GM10248 (cell line): ENCODE measurements at places on chromosomes 3 and 15.

DNA sequence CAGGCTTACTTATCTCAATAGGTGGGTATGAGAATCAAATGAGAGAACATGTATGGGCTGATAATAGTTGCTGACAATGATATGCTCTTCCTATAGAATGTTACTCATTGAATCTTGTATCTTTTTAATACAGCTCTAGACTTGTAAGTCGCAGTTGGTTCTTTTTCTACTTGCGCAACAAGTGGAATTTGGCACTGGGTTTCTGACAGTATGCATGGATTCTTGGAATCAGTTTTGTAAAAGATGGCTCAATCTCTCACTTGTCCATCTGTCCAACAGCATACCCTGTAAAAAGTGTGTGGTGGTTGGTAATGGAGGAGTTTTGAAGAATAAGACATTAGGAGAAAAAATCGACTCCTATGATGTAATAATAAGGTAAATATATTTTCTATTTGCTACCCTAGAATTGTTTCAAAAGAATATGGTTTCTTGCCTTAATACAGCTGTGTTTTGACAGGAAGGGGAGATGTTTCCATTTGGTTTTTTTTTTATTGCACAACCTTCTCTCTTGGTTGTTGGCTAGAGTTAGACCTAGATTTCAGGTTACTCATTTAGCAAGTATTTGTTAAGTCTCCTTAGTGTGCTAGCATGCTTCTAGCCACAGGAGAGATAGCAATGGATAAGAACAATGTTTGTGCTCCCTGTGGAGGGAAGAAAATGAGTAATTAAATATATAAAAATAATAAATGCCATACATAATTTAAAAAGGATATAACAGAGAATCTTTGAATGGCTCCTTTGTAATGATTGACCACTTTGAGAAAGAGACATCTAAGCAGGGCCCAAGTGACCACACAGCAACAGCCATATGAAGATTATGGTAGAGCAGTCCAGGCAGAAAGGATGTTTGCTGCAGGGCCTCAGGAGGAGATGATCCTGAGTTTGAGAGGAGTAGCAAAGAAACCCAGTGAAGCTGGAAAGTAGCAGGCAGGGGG lies 21.8 kb downstream of the ST3GAL6 start:
- DNase-seq: no peak

- no peak for DNase-seq
These were observed 336.8 kb upstream of the MCTP2 start for GRCh38 chr15:93894438-93895036.

GRCh38 chr15:26083457-26083856 lies 220.3 kb upstream of the ATP10A start:
- no peak for DNase-seq

DNA sequence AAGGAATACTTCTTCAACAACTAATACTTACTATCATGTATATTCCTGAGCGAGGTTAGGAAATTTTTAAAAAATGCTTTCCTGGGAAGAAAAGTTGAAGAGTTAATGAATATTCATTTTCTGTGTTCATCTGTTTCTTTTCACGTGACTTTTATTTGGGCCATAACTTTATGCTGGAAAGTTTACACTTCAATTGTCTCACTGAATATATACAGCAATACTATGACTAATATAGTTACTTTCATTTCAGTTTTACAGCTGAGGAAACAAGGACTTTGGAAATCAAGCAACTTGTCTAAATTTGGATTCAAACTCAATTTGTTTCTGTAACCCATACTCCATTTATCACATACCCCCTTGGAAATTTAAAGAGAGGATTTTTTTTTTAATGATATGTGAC lies 894.2 kb downstream of the ROBO1 start:
- DNase-seq: no peak

DNA sequence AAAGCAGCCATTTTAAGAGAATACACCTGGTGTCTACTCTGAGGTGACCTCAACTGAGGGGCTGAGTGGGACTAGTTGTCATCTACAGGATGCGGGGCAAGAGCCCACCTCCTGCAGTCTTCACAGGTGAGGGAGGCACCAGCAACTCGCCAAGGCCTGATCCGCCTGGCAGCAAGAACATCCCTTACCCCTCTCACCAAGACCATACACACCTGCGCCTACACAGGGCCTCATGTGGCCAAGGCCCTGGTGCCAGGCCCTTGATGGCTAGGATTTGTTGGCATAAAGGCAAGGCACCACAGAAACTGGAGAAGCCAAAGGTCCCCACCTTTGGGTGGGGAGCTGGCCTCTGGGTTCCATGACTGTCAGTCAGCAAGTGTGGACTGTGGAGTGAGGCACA lies 18.4 kb downstream of the ELP6 start:
- no peak for DNase-seq

DNA sequence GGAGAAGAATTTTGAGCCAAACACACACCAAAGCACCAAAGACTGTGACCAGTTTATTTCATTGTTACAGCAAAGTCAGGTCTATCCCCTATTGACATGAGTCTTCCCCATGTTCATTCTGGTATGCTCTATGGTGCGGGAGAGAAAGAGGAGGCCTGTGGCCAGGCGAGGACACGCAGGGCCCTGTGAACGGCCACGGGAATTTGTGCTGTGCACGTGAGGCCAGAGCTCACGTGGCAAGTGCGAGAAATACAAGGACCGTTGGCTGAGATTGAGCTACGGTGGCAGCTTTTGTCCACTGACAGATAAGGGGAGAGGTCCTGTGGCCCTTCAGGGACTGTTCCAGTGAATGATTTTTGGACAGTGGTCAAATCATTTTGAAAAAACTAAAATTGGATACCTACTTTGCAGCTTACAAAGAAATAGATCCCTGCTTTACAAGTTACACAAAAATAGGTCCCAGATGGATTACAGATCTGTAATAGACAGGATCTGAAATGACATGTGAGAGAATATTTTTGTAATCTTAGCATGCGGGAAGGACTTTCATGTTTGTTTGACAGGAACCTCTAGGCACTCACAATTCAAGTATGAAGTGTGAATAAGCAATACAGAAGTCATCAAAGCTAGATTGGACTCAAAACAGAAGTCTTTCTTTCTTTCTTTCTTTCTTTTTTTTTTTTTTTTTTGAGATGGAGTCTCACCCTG lies 9.2 kb downstream of the ZSCAN2 start:
- no peak for DNase-seq

DNA sequence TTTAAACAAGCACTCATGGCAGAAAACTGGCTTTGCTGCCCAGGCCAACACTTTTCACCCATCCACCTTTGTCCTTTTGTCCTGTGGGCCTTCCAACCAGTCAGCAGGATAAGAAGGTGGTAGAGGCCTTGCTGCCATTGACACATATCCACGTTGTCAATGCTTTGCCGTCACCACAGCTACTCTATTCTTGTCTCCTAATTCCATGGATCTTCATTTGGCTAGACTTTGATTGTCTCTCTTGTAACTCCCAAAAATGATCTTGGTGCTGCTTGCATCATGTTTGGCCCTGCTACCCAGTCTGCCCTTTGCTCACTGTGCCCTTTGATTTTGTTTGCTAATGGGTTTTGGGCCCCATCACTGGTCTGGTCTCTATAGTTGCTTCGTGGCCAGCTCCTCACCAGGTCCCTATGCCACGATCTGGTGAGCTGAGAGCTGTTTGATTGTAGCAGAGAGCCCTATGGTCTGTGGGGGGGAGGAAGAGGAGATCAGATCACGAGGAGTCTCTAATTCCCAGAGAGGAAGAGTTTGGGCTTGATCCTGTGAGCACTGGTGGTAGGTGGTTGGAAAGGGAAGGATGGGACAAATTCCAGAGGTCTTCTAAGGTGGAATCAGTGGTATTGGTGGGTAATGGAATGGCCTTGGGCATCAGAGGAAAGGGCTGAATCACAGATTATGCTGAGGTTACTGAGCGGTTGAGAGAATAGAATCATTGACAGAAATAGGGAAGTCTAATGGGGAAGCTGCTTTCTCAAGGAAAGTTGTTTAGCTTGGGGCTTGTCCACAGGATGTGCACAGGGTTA lies 40.3 kb downstream of the ABHD2 start:
- no peak for DNase-seq

- DNase-seq: no peak
These were observed 8.0 kb downstream of the MBNL1 start for GRCh38 chr3:152276681-152277080.

DNA sequence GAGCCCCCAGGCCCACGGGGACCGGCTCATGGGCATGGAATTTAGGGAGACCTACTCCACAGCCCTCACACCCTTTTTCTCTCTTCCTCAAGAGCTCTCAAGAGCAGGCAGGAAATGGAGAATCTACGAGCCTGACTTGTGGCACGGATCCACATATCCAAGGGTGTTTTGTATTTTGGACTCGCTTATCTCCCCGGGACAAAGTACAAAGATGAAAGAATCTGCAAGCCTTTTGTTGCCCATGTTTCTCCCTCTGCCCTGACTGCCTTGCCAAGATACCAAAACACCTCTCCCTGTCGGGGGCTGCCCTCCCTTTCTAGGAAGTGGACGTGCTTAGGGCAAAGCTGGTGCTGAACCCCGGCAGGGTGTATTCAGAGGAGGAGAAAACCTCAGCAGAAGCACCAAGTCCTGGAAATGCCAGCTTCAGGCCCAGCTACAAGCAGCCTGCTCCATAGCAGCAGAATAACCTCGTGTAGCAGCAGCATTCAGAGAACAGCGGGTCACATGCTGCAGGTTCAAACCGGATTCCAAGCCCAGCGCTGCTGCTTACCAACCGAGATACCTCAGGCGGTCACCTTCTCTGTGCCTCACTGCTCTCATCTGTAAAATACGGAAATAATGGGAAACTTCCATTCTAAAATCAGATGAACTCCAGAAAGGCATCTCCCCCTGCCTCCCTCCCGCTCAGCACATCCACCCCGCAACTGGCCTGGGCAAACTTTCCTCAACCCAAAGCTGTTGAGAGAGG lies 35.2 kb downstream of the DNASE1L3 start:
- DNase-seq: no peak

DNA sequence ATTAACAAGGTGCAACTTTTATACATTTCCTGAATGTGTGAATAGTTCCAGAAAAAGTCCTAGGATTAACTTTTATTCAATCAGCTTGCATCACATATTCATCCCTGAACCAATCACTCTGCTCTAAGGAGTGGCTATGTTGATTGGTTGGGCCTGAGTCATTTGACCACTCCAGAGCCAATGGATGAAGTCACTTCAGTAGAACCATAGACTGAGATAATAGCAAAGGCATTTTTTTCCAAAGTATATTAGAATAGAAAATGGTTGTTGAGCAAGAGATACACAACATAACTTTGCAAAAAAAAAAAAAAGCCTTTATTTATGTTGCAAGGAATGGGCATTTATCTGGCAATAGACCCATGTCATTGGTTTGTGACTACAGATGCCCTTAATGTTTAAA lies 55.5 kb upstream of the AGTR1 start:
- no peak for DNase-seq

GRCh38 chr3:128263946-128264345 lies 110.7 kb downstream of the EEFSEC start:
- no peak for DNase-seq

- DNase-seq: no peak
These were observed 65.5 kb upstream of the TJP1 start for GRCh38 chr15:29887721-29888120.

DNA sequence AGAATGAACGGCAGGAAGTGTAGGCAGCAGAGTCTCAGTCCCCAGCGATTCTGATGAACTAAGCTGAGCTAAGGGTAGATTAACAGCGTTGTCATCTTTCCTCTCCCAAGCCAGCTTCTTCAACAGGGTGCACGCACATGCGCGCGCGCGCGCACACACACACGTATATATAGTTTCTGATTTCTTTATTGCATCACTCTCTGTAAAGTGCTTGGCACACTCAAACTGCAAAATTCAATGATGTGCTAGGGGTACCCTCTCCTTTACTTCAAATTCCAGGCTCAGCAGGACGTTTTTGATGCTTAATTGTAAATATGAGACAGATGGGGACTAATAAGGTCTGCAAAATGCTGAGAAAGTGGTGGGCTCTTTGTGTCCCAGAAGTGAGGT lies 26.1 kb upstream of the VPS8 start:
- no peak for DNase-seq

DNA sequence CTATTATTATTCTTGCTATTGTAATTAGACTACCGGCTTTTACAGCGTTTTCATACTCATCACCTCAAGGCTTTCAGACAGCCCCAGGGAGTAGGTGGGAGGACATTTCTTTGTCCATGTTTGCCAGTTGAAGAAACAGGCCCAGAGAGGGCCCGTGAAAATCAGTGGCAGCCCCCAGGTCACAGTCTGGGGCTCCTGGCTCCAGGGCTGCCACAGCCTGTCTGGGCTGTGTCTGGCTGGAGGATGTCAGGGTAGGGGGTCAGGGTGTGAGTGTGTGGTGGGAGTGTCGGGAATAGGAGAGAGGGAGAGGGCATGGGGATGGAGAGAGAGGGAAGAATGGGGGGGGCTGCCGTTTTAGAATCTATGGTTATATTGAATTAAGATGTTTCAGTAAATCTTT lies 118.2 kb upstream of the TLE3 start:
- no peak for DNase-seq

DNA sequence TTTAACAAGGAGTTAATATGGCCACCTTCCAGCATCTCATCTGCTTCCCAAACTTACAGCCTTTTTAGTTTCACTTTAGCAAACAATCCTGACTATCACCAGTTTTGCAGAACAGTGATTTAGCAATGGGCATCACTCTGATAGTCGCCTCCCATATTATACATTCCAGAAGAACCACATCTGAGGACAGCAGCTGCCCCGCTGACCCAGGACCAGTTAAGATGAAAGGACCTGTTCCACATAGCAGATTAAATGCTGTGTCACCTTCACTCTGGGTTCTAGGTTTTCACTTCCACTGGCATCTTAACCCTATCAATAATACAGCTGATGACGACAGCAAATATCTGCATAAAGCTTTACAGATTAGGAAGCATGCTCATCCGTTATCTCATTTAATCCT lies 99.8 kb downstream of the TRIM69 start:
- DNase-seq: no peak

GRCh38 chr15:52340093-52340492 lies 44.5 kb upstream of the MYO5C start:
- DNase-seq: no peak

- DNase-seq: peak; percentile 24
These were observed 33.6 kb downstream of the GPR171 start for GRCh38 chr3:151169262-151169947.

DNA sequence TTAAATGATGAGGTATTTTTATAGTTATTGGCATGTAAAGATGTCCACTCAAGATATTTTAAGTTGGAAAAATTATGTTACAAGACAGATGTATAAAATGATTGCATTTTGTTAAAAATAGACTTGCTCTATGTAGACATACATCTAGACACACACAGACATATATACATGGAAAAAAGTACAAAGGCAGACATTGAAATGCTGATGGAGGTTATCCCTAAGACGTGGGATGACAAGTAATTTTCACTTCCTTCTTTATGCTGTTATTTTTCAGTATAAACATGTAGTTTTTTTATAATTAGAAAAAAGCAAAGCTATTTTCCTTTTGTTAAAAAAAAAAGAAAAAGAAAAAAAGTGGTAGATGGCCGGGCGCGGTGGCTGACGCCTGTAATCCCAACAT lies 7.2 kb downstream of the HOMER2 start:
- no peak for DNase-seq

GRCh38 chr15:55257938-55258337 lies 31.7 kb downstream of the RAB27A start:
- peak; percentile 24 for DNase-seq
